ENCODE measurements at places on chromosomes 1 and 21.
A peak's percentile ranks its signal among the peaks of the same experiment; 100 is the strongest.

- DNase-seq: no peak
Measured at GRCh38 chr1:110050602-110051261, 16.3 kb downstream of the STRIP1 start.

GRCh38 chr1:6109688-6110087 is 64.0 kb downstream of the KCNAB2 start:
- DNase-seq: no peak

GRCh38 chr1:240607006-240607405 is 4.9 kb downstream of the GREM2 start:
- DNase-seq: no peak

- DNase-seq: no peak
Measured at GRCh38 chr1:237032029-237032428, 10.0 kb upstream of the RYR2 start.

GRCh38 chr1:107142140-107142542 is 1.3 kb downstream of the NTNG1 start:
- DNase-seq: peak; percentile 57

- no peak for DNase-seq
Measured at GRCh38 chr1:84145068-84145467, 997 bp downstream of the PRKACB start.

GRCh38 chr1:87333692-87334347 is 5.1 kb downstream of the LMO4 start:
- DNase-seq: peak; percentile 51

DNA sequence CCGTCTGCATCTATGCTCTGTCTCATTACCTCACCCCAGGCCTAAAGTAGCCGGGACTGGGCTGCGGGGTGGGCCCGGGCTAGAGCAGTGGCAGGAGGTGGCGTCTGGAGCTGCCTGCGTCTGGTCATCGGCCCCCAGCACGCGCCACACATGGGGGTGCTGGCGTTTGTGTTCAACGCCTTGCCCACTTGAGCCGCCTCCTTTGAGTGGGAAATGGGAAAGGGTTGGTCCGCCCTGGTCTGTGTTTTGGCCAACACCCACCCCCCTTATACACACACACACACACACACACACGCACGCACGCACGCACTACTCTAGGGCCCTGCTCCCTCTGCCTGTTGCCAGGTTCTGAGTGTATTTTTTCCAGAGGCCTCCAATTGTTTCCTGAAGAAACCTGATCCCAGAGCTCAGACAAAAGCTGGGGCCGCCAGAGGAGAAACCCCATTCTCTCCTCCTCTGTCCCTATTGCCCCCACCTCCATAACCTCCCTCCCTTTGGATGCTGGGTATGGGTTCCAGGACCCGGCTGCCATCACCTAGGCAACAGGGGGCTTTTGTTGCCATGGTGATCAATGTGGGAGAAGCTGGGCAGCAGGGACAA is 10.1 kb downstream of the VANGL2 start:
- DNase-seq: no peak

- no peak for DNase-seq
Measured at GRCh38 chr1:20322081-20322824, 31.6 kb downstream of the VWA5B1 start.

- no peak for DNase-seq
Measured at GRCh38 chr1:33719326-33719725, 144.6 kb upstream of the HMGB4 start.

- no peak for DNase-seq
Measured at GRCh38 chr1:234168061-234168724, 205.1 kb upstream of the COA6 start.
